ENCODE measurements at places on chromosomes 4 and X.

- no peaks in the 10 kb centered on the region for H3K27me3 ChIP-seq
- no peaks in the 10 kb centered on the region for H3K36me3 ChIP-seq
- DNase-seq: no peak
- H3K4me1 ChIP-seq: no peaks in the 10 kb centered on the region
- no peak overlapping the region for H3K27ac ChIP-seq
- H3K4me3 ChIP-seq: no peak overlapping the region
Measured at GRCh38 chr4:127048376-127049044, 584.2 kb upstream of the INTU start.

DNA sequence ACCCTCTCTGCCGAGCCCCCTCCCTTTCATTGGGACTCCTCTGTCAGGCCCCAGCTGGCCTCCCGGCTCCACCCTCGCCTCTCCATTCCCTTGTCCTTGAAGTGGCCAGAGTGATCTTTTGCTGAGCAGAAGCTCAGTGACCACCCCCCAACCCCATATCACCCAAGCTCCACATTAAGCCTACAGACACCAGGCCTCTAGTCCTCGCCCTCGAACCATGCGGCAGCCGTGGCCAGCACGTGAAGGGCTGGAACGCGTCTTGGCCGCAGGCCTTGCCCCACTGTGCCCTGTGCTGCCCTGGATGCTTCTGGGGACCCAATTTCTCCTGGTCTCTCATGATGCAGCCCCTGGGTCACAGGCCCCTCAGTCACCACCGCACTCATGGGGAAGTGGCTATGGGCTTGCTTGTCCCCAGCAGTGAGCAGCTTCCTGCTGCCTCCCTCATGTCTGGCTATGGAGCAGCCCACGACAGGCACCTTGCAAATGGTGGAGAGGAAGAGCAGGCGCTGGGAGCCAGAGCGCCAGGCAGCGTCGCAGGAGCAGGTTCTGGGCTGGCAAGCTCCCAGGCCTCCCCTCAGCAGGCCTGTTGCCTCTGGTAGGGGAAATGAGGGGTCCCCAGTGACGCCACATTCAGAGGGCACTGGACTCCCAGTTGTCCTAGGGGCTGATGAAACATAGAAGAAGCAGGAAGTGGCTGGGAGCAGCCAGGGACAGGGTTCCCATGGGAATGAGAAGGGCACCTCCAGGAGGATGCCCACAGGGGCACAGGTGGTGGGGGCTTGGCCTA lies 757 bp upstream of the SRPK3 start:
- H3K4me1 ChIP-seq: no peaks in the 10 kb centered on the region
- no peak overlapping the region for H3K4me3 ChIP-seq
- H3K27ac ChIP-seq: peak overlapping the region; percentile 71
- H3K27me3 ChIP-seq: peaks cover 8% of the 10 kb centered on the region
- DNase-seq: no peak

- no peak for DNase-seq
- H3K4me3 ChIP-seq: no peak overlapping the region
- H3K27ac ChIP-seq: no peak overlapping the region
- no peaks in the 10 kb centered on the region for H3K27me3 ChIP-seq
- H3K36me3 ChIP-seq: no peaks in the 10 kb centered on the region
Measured at GRCh38 chr4:188162698-188163097, 23.5 kb downstream of the TRIML1 start.

DNA sequence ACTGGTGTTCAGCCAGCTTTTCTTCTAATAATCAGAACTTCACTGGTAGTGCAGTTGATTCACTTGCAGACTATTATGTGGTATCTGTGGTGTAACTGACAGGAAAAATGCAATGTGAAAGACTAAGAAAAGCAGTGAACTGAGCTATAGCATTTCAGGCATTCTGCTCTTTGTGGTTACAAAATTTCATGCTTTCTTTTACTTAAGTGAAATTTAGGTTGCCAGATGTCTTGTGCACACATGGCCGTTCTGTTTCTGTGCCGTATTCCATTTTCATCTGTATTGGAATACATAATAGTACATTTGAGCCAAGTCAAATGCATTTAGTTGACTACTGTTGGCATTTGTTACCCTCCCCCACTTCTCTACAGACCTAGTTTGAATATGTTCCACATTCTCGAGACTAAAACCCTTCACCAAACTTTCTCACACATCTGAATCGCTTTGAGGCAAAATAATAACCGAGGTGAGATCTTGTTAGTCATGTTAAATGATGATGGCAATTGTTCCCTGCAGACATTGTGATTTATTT lies 8.2 kb downstream of the RTL3 start:
- H3K4me3 ChIP-seq: peak overlapping the region; percentile 28
- peak overlapping the region; percentile 72 for H3K27ac ChIP-seq
- H3K36me3 ChIP-seq: peaks cover 22% of the 10 kb centered on the region
- peaks cover 43% of the 10 kb centered on the region for H3K4me1 ChIP-seq

DNA sequence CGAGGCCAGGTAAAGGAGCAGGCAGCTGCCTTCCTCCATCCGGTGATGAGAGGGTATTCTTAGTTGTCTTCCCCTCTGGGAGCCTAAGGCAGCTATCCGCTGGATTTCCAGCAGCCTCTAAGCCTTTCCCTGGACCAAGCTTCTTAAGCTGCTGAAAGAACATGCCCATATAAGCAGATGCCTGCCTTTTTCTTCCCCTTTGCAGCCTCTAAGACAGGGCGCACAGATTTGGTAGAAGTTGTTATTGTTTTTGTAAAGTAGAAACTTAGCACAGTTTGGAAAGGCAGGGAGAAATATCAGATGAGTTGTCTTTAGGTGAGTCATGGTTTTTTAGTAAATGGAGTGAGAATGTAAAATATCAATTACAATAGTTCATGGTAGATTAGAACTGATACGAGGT lies 210.8 kb downstream of the ARHGAP10 start:
- peaks cover 29% of the 10 kb centered on the region for H3K4me1 ChIP-seq
- DNase-seq: no peak
- H3K4me3 ChIP-seq: peak overlapping the region; percentile 2
- peak overlapping the region; percentile 71 for H3K27ac ChIP-seq
- peaks cover 10% of the 10 kb centered on the region for H3K36me3 ChIP-seq

DNA sequence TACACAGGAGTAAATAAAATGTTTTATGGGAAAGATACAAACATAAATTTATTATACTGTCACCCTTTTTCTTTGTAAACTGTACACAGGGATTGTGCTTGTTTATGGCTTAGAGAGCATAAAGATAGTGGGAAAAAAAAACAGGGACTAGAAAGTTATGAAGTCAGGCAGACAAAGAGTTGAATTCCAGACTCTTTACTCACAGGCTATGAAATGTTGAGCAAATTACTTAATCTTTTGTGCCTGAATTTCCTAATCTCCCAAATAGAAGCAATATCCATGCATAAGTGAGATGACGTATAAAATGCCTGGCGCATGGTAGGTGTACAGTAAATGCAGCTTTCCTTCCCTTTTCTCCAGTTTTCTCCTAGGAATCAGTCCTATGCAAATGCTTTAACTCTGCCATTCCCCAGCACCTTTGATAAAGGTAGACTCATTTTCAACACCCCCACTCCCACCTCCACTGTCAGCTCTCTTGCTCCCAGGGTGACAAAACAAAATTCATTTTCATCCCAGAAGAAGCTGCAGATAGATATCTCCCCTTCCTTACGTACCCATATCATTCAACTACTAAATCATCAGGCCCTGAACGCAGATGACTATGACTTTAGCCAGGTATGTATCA lies 44.5 kb upstream of the BTC start:
- H3K4me1 ChIP-seq: no peaks in the 10 kb centered on the region
- DNase-seq: no peak
- no peaks in the 10 kb centered on the region for H3K27me3 ChIP-seq
- H3K4me3 ChIP-seq: no peak overlapping the region
- no peak overlapping the region for H3K27ac ChIP-seq
- no peaks in the 10 kb centered on the region for H3K36me3 ChIP-seq

DNA sequence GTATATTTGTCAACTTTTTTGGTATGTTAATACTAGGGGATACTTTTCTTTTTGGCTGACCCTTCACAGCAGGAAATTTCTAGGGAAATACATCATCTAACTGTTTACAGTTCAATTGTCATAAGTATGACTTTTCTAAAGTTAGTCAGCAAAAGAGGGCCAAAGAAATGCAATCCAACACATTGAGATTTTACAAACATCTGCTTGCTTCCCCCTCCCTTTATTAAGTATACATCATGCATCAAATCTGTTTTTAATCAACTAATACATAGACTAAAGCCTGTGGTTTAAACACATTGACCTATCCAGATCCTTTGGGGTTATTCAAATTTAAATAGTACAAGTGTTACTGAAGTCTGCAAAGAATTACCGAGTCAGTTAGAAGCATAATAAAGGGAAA lies 93.9 kb downstream of the MID1 start:
- H3K4me1 ChIP-seq: no peaks in the 10 kb centered on the region
- H3K36me3 ChIP-seq: no peaks in the 10 kb centered on the region
- H3K27ac ChIP-seq: no peak overlapping the region
- DNase-seq: no peak
- no peaks in the 10 kb centered on the region for H3K27me3 ChIP-seq

DNA sequence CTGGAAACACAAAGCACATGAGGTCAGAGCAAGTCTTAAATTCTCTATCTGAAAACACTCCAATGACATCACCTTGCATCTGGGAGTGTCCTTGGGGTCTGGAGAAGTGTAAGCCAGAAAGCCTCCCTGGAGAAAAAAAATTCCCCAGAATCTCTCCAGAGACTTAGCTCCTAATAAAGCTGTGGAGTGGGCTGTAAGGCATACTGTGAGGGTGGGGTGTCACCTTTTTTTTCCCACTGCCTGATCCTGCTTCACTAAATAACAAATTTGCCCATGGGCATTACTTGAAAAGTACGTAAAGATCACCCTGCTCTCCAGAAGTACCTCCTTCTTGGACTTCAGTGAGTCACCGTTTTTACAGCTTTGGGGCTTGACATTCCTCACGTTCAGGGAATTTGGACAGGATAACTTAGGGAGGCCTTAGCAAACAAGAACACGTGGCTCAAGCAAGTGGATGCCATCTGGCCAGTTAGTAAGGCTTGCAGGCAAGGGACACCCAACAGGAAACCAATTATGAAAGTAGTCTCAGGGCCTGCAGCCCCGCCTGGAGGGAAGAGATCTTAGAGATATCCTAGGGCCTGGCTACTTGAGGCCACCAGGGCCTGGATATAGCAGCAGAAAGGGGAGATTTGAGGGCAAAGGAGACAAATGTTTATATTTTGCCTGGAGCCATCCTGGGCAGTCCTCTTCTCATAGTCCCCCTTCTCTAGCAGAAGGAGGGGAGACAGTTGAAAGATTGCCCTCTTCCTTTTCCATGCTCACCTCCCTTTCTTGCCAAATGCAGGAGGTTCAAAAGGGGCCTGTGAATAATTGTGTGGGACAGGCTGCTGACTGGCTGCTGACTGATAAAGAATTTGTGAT lies 60.1 kb upstream of the PLAC1 start:
- no peaks in the 10 kb centered on the region for H3K36me3 ChIP-seq
- H3K4me1 ChIP-seq: peaks cover 14% of the 10 kb centered on the region
- no peak overlapping the region for H3K4me3 ChIP-seq

- H3K27me3 ChIP-seq: no peaks in the 10 kb centered on the region
- H3K27ac ChIP-seq: no peak overlapping the region
- H3K4me1 ChIP-seq: peaks cover 64% of the 10 kb centered on the region
- H3K36me3 ChIP-seq: peaks cover 80% of the 10 kb centered on the region
- H3K4me3 ChIP-seq: no peak overlapping the region
Measured at GRCh38 chrX:1485033-1485432, 32.3 kb upstream of the ASMTL start.

- H3K4me1 ChIP-seq: no peaks in the 10 kb centered on the region
- no peak overlapping the region for H3K4me3 ChIP-seq
- no peaks in the 10 kb centered on the region for H3K36me3 ChIP-seq
- DNase-seq: no peak
Measured at GRCh38 chr4:53608649-53609048, 17.4 kb upstream of the LNX1 start.

DNA sequence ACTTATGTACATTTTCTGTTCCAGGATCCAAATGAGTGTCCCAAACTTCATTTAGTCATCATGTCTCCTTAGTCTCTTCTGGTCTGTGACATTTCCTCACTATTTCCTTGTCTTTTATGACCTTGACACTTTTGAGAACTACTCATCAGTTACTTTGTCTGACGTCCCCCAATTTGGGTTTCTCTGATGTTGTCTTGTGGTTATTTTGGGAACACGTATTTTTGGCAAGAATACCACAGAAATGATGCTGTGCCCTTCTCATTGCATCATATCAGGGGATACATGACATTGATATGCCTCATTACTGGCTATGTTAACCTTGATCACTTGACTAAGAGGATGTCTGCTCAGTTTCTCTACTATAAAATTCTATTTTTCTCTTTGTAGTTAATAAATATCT lies 308.8 kb downstream of the ZNF674 start:
- no peaks in the 10 kb centered on the region for H3K27me3 ChIP-seq
- H3K4me1 ChIP-seq: no peaks in the 10 kb centered on the region
- H3K36me3 ChIP-seq: no peaks in the 10 kb centered on the region

DNA sequence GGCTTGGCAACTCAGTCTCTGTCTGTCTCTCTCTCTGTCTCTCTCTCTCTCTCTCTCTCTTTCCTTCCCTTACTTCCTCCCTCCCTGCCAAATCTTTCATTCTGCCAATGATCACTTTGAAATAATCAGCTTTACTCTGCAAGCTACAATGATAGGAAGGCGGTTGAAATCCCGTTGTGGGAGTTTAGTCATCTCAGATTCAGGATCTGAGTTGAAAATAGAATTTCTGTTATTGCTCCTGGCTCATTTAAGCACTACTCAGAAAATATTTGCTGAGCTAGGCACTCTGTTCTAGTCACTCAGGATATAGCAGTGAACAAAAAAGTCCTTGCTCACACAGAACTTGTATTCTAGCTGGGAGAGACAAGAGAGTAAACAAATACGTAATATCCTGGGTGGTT lies 56.3 kb upstream of the DCTD start:
- H3K27ac ChIP-seq: no peak overlapping the region
- no peaks in the 10 kb centered on the region for H3K4me1 ChIP-seq
- peaks cover 20% of the 10 kb centered on the region for H3K27me3 ChIP-seq
- H3K36me3 ChIP-seq: no peaks in the 10 kb centered on the region

DNA sequence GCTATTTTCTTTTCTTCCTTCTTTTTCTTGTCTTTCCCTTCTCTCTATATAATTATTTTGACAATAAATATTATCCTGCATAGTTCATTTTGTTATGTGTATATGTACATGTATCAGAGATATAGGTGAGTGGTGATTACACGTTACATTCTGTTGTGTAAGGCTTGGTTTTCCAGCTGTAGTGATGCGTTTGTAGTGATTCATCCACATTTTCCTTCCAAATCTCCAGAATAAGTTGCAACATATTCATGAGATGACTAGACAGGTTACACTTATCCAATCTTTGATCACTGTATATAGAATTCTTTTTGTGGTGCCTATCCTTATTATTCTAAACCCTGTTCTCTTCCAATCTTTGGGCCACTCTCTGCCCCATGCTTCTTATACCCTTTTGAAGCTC lies 540.2 kb downstream of the GBA3 start:
- H3K4me1 ChIP-seq: no peaks in the 10 kb centered on the region
- no peak overlapping the region for H3K27ac ChIP-seq
- no peaks in the 10 kb centered on the region for H3K27me3 ChIP-seq
- no peaks in the 10 kb centered on the region for H3K36me3 ChIP-seq
- no peak for DNase-seq

DNA sequence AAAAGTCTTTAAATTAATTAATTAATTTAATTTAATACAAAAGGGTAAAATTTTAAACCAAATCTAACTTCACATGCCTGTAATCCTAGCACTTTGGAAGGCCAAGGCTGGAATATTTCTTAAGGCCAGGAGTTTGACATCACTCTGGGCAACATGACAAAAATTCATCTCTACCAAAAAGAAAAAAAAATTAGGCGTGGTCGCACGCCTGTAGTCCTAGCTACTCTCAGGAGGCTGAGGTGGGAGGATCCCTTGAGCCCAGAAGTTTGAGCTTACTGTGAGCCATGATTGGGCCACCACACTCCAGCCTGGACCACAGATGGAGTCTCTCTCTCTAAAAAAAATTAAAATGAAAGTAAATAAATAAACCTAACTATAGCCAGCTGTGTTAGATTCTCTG lies 39.2 kb upstream of the ANTXR2 start:
- no peaks in the 10 kb centered on the region for H3K4me1 ChIP-seq
- H3K4me3 ChIP-seq: no peak overlapping the region
- H3K27ac ChIP-seq: no peak overlapping the region
- peaks cover 4% of the 10 kb centered on the region for H3K27me3 ChIP-seq
- no peak for DNase-seq

Data from activated CD4-positive, alpha-beta T cell treated with anti-CD3 and anti-CD28 coated beads, Interleukin-2, amount 10 ng/mL, durations not matched to agents 7 days and 5 days (primary cell).